Left renal pelvis (tissue), 4 donors: ENCODE measurements at places on chromosomes 6 and 20. TPM values are rescaled to one million over a fixed set of nuclear protein-coding genes. Genes with fewer than 3 reads are reported as not detected.
A peak's percentile ranks its signal among the peaks of the same experiment; 100 is the strongest.

DNA sequence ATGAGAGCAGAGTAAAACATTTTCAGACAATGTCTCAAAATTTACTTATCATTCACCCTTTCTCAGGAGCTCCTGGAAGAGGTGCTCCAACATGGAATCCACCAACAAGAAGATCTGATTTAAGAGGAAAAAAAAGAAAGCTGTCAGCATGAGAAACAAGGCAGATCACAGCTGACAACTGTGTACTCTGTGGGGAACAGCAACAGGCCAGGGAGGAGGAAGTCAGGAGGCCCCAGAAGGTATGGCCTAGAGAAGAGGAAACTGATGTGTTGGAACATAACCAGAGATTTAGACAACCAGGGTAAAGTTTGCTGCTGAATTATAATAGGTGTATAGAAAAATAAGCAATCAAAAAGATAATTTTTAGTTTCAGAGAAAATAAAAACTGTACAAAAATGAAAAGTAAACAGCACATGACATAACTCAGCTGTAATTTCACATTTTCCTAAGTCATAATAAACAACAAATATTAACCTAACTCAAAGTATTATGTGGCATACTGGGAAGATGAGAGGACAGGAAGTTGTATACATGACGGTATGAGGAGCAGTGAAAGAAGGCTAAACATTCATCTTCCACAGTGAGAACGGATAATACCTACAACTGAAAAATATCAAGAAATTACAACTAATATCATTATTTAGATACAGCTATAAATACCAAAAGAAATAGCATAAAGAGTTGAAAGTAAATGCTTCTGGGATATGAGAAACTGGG lies 113.6 kb upstream of the EMILIN3 start:
- no peak for DNase-seq

DNA sequence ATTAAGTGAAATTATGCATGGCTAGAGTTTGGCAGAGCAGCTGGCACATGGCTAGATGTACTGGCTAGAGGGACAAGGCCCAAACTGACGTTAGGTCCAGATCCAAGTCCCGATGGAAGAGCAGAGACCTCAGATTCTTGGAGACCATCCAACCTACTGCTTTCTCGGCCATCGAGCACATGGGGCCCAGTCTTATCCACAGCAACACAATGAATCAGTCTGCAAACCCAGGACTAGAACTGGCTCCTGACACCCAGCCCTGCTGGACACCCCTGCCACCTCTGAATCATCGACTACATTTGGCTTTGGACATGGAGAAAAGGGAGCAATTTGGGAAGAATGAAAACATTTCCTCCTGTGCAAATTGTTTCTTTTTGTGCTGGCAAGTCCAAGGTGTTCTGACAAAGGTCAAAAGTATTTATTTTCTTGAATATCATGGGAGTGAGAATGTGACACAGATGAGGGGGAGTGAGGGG lies 23.9 kb upstream of the YWHAB start:
- no peak for DNase-seq

DNA sequence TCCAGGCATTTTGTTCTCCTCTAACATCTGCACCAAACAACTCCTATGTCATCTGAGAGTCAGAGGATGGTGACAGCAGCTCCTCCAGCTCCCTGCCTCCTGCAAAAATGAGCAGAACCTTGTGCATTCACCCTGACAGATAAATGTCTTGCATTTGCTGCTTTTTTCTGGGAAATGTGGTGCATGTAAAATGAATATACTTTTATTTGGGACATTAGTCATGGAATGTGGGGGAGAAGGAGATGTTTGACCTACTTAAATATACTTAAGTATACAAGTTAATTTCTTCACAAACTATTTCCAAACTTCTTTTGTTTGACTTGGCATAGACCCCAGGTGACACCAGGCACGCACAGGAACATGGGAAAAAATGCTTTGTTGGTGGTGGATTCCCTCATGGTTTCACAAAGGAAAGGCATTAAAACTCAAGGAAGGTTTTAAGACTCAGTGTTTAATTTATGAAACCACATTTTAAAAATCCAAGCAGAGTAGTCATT lies 181.8 kb upstream of the MCHR2 start:
- DNase-seq, result peak; percentile 53

DNA sequence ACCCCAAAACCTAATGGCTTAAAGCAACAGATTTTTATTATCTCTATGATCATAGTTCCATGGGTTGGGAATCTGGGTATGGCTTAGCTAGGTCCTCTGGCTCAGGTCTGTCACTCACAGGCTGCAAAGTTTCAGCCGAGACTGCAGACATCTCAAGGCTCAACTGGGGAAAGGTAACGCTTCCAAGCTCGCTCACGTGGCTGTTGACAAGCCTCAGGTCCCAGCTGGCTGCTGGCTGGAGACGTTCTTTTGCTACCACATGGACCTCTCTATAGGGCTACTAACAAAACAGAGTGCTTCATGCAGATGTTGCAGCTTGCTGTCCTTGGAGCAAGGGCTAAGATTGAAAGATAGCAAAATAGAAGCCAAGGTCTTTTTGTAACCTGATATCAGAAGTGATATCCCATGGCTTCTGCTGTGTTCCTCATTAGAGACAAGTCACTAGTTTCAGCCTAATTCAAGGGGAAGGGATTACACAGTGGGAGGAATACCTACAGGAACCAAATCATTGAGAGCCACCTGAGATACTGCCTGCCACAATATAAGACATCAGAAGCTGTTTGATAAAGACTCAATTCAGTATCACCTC lies 6.6 kb downstream of the HTR1E start:
- DNase-seq, result no peak

DNA sequence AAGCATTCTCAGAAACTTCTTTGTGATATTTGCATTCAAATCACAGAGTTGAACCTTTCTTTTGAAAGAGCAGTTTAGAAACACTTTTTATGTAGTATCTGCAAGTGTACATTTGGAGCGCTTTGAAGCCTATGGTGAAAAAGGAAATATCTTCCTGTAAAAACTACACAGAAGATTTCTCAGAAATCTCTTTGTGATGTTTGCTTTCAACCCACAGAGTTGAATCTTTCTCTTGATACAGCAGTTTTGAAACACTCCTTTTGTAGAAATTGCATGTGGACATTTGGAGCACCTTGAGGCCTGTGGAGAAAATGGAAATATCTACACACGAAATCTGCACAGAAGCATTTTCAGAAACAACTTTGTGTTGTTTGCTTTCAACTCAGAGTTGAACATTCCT lies 612.3 kb upstream of the ZNF337 start:
- no peak for DNase-seq

- DNase-seq, result no peak
These were observed 307.4 kb downstream of the TRDN start for GRCh38 chr6:123329337-123329736.

- no peak for DNase-seq
These were observed 41.9 kb upstream of the FERMT1 start for GRCh38 chr20:6164421-6165341.

- no peak for DNase-seq
These were observed 34.4 kb downstream of the CBFA2T2 start for GRCh38 chr20:33524261-33524660.

DNA sequence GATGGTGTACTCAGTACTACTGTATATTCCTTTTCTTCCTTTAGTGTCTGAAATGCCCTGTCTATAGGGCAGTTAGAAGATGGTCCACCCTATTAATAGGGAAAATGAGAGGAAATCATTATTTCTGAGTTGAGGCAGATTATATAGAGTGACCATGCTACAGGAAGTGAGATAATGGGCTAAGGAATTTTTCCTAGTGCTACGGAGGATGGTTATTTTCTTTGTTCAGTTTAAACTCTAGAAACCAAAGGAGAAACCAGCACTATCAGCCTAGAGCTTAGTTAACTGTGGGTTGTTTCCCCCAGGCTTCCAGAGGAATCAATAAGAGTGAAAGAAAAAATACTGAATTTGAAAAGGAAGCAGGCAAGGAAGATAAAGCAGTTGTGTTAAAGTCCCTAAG lies 474 bp downstream of the TSBP1 start:
- DNase-seq, result no peak

DNA sequence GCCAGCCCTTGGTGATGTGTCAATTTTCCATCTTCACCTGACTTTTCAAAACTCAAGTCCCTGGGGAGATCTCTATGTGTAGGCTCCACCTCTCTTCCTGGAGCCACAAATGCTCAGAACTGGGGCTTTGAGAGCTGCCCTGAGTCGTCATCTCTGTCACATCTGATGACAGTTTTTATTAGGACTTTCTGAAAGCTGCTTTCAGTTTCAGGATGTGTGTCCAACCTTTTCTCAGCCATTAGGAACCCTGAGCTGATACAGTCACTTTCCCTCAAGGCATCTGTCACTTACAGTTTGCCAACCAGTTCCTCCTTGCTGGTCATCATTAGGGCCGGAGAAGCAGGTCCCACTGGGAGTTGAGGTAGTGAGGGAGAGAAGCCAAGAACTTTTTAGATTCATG lies 365.9 kb upstream of the CHD6 start:
- DNase-seq, result no peak

DNA sequence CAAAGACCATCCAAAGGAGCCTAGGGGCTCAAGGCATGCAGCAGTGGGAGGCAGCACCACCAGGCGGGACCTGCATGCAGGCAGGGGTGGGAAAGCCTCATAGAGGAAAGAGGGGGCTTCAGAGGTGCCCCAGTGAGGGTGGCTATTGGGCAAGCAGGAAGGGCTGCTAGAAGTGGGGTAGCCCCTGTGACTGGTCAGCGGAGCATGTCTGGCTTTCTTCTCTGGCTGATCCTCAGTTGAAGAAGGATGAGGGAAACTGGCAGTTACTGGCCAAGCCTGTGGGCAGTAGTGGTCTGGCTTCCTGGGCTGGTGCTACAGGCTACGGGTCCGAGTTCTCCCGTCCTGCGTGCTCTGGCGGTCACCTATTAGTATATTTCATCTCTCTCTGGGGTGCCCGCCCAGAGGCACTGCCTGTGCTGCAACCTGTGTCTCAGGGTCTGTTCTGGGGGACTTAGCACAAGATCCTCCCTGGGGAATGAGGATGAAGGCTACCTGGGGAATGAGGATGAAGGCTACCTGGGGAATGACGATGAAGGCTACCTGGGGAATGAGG lies 35.9 kb upstream of the CST7 start:
- no peak for DNase-seq

GRCh38 chr6:12137480-12137879 lies 125.4 kb downstream of the HIVEP1 start:
- no peak for DNase-seq

DNA sequence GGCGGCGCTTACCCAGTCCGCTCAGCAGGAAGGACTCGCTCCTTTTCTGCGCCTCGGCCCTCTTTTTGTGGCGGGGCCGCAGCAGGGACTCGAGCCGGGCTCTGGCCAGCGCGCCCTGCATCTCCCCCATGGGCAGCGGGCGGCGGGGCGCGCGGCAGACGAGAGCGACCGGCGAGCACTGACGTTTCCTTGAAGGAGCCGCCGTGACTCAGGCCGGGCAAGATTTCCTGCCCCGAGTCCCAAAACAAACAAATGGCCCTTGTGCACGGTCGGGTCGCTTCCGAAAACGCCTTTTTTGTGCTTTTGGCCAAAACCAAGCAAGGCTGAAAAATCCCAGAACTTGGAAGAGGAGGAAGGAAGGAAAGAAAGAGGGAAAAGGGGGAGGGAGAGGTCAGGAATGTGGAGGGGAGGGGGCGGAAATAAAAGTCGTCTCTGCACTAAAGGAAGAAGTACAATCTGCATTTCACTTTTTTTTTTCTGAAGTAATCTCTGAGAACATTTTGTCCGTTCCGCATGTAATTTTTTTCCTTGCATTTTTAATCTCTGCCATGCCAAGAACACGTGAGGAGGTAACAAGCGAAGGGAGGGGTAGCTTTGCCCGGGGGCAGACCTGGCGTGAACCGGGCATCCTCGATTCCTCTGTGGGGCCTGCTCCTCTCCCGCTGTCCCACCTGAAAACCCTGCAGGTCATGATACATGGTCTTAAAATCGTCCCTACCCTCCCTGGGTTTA lies 123.3 kb upstream of the SLC2A12 start:
- no peak for DNase-seq

DNA sequence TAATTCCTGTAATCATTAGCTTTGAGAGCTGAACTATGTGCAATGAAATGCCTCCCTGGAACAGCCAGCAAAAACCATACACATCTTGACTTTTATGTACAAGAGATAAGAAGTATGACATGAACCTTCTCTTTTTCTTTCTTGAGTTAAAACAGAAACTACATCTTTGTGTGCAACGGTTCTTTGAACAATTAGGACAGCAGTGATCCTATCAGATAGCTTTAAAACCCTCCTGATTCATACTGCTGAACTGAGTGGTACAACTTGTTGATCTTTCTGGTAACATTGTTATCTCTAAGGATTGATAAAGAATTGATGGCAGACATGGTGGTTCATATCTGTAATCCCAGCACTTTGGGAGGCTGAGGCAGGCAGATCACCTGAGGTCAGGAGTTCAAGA lies 43.4 kb downstream of the TRAF3IP2 start:
- DNase-seq, result no peak

GRCh38 chr20:3716195-3716834 lies 3.9 kb upstream of the SIGLEC1 start:
- peak; percentile 43 for DNase-seq

The BMP2 gene
- 3.7 TPM for polyA plus RNA-seq

The SDHAF4 gene
- 19.7 TPM for polyA plus RNA-seq

The WRNIP1 gene
- polyA plus RNA-seq, result 47.9 TPM

The PGK2 gene
- polyA plus RNA-seq, result not detected

The BFSP1 gene
- 4.9 TPM for polyA plus RNA-seq

The KCNK15 gene
- 0.09 TPM for polyA plus RNA-seq

The MEI4 gene
- polyA plus RNA-seq, result 0.49 TPM

The KHDRBS2 gene
- polyA plus RNA-seq, result 2.2 TPM
